H9 (cell line): ENCODE measurements at places on chromosomes 5 and 9.
A peak's percentile ranks its signal among the peaks of the same experiment; 100 is the strongest.

DNA sequence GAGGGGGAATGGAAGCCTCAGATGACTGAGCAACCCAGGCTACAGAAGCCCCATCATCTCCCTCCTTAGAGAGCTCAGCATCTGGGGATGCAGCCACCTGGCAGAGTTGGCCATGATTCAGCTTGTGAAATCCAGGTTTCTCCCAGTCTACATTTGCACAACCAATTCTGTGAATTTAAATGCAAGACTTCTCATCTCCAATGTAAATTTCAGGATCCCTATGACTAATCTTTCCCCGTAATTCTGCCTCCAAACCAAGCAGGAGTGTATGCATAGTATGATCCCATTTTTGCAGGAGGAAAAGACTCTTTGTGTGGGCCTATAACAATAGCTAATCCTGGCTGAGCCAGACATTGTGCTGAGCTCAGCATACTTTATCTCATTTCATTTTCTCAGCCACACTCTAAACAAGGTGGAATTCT lies 59.6 kb upstream of the IL17B start:
- DNase-seq, result no peak

DNA sequence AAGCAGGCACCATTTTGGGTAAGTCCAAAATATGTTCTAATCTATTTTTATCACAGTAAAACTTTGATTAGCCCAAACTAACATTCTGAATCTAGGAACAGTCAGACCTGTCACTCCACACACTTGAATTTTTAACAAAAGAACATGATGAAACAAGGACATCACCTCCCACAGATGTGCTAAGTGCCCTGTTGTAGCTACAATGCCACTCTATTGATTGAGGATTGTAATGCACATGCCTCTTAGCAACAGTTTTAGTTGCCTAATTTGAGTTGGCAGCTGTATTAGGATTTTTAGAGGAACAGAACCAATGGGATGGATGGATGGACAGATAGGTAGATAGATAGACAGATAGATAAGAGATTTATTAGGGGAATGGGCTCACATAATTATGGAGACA lies 20.3 kb upstream of the RNF20 start:
- DNase-seq, result no peak

DNA sequence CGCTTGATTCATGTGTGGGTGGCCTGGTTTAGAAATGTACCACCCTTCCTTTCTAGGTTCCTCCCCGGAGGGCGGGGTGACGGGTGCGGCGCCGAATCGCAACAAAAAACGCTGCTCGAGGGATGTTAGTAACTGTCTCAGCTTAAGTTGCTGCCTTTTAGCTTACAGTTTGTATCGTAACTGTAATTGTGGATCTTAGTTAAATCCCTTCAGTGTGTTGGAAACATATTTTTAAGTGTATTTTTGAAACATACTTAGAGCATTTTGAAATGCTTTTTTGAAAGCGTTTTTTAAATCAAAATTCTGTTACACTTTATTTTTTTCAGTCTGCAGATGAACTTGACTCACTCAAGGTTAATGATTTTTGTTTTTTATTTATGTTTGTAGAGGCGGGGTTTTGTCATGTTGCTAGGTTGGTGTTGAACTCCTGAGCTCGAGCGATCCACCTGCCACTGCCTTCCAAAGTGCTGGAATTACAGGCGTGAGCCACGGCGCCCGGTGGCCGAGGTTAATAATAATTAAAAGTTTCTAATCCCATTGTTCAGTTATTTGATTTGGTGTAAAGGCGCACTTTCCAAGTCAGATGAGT lies 997 bp upstream of the CHD1 start:
- DNase-seq, result no peak

DNA sequence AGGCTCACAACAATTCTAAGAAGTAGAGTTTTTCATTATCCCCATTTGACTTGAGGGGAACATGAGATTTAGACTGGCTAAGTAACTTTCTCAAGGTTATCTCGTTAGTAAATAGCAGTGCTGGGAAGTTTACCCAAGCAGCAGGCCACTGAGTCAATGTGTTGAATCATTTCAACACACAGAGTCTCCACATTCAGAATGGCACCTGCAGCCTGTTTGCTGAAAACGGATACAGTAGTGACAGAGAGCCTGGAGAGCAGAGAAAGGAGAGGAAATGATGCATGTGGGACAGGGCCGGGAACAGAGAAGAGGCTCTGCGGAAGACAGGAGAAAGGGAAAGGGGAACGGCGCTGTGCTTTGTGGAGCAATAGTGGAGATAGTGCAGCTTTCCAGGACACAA lies 33.5 kb upstream of the ZSWIM6 start:
- no peak for DNase-seq

DNA sequence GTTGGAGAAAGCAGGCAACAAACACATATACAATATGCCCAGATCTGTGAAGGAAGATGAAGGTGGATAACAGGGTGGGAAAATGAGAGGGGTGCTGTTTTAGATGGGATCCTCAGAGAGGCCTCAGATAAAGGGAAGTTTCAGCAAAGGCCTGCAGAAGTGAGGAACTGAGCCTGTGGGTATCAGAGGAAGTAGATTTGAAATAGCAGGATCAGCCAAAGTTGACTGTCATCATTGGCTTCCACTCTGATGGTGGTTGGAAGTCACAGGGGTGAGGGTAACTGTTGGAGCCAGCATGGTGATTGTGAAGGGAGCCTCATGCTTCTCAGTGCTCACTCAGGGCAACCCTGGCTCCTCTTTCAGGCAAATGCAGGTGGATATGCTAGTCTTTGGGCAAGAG lies 607.2 kb upstream of the CLINT1 start:
- no peak for DNase-seq

- no peak for DNase-seq
Measured at GRCh38 chr5:101782352-101783103, 513.6 kb downstream of the SLCO4C1 start.

DNA sequence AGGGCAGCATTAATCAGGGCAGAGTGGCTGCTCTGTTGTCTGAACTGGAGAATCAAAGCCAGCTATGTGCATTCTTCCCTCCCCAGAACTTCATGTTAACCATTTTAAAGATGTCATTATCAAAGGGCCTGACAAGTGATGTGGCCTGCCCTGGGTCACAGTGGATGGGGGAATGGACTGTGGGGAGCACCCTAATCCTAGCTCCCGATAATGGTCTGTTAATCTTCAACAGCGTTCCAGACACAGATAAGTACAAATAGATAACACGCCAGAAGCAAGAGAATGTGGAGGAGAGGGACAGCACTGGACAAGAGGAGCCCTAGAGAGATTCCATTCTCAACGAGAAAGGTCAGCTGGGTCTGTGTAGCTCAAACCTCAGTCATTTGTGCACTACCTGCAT lies 77.5 kb downstream of the DPYSL3 start:
- no peak for DNase-seq

GRCh38 chr5:128870373-128870772 lies 94.9 kb upstream of the SLC27A6 start:
- no peak for DNase-seq

- no peak for DNase-seq
Measured at GRCh38 chr5:108303611-108304010, 78.3 kb downstream of the FBXL17 start.

DNA sequence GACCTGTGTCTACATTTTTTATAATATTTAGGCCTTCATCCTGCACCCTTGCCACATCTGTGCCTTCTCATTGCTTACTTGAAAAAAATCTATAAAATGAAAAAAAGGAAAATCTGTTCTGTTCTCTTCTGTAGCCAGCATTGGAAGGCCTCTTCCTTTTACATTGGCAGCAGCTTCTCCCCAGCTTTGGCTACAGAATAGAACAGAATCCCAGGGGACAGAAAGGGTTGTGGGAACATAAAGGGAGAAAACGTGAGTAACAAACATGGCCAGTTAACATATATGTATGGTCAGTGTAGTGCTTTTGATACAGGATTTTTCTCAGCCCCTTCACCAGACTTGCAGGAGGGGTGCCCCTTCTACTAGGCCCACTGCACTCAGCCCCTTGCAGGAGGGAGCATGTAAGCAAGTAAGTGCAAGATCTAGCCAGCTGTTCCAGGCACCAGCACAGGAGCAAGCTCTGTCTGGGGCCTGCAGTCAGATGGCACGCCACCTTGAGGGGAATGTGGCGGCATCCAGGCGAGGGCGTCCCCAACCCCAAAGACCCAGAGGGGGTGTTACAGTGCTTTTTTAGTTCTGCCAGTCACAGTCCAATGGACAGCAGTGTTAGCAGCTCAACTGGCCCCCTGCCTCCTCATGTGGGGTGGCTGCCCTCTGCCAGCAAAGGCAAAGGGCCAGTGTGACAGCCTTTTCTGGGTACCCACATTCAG lies 330.5 kb upstream of the ZNF462 start:
- DNase-seq, result peak; percentile 43

DNA sequence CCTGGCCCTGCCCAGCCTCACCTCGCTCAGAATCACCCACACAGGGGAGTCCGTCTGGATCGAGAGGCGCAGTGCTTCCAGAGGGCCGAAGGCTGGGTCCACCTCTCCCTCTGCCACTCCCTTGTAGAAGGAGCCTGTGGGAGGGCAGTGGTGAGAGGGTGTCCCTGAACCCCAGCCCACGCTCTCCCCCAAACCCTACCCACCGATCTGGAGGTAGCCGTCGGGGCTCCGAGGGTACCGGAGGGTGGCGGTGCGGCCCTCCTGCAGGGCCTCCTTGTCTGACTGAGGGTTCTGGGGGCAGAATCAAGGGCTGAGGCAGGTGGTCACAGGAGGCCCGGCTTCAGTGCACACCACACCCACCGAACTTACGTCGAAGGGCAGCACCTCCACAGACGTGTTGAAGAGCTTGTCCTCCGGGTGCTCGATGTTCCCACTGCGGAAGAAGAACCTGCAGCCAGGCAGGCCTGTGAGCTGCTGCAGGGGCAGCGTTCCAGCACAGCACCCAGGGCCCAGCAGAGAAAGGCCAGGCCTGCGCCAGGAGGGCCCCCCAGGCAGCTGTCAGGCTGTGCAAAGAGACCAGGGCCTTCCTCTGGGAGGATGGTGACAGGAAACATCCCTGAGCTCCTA lies 4.5 kb downstream of the LTC4S start:
- DNase-seq, result no peak

DNA sequence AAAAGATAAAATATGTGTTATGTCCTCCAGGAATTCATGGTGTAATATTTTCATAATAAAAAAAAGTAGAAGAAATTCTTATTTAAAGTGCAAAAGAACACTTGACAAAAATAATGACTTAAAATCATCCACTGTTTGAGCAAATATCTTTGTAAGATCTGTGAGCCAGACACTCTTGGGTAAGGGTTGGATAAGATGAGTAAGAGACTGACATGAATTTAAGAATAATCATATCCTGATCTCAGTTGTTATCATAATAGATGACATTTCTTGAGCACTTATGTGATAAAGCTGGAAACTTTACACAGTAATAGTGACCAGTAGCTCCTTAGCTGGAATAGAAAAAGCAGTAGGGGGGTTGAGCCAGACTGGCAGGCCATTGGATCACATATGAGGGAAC lies 40.0 kb upstream of the ADRB2 start:
- DNase-seq, result no peak

GRCh38 chr5:61784341-61784740 lies 452.3 kb downstream of the ZSWIM6 start:
- DNase-seq, result no peak

DNA sequence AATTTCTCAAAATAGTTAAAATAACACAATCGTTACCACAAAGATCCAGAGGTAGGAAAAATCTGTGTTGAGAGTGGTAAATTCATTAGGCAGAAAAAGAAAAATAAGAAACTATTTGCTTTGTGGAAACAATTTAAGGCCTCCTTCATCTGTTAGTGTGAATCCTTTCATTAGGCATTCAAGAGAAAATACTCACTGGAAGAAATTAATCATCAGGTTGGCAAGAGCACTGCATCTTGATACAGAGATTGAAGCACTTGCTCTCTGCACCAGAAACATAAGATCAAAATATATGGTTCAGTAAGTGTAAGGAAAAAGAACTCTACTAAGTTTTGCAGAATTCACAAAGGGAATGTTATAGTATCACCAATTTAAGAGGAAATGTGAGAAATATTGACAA lies 44.4 kb downstream of the TTC39B start:
- DNase-seq, result no peak

DNA sequence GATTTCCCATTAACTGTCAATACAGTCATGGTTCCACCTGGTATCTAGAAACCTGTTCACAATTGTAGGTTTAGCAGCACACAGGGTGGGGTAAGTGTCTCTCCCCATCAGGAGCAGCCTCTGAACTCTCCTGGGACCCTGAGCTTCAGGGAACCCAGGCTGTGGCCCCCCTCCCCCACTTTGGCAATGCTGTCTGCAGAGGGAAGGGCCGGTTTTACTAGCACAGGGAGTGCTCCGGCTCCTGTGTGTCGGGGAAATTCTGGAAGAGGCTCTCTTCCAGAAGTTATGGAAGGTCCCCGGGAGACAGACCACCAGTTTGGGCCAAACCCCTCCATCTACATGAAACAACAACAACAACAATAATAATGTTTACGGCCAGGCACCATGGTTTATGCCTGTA lies 9.9 kb downstream of the DAB2IP start:
- DNase-seq, result no peak

- no peak for DNase-seq
Measured at GRCh38 chr5:158180407-158180806, 321.5 kb upstream of the CLINT1 start.

DNA sequence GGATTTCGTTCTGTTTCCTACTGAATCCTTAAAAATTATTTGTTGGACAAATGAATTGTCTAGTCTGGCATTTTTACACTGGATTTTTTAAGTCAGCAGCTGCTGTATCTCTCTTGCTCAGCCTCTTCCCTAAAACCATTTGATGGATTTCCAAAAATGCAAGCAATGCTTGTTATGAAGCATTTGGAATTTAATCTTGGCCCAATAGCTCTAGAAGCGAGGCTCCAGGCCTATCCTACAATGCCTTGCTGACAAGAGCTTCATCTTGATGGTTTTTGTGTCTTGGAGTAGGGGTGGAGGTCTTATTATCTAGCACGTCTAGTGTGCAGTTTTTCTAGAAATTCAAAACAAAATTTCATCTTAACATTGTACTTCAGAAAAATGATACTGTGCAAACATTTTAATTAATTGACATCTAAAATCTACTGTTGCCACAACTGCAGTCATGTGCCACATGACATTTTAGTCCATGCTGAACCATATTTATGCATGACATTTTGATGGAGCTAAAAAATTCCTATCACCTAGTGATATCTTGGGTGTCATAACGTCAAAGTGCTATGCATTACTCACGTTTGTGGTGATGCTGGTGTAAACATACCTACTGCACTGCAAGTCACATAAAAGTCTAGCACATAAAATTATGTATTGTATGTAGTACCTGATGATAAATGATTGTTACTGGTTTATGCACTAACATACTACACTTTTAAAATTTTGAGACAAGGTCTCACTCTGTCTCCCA lies 5.9 kb upstream of the RAD23B start:
- no peak for DNase-seq

GRCh38 chr5:54146390-54146789 lies 164.0 kb downstream of the ARL15 start:
- no peak for DNase-seq
